ENCODE measurements at places on chromosomes 12 and 14.

DNA sequence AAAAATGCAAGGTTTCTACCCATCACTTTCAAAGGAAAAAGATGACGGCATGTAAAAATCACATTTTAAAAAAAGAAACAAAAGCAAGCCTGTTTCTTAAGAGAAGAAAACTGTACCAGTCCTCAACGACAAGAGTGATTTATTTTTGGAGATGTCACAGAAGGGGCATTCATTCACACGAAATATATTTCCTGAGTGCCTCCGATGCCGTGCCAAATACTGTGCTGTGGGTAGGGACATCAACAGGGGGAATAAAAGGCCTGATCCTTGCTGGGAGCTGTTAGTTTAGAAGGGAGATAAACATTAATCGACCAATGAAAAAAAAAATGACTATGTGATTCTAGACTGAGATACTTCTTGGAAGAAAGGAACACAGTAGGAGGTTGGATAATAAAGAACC lies 297.5 kb upstream of the SOX5 start:
- no peak for DNase-seq

- DNase-seq, result no peak
These were observed 135.2 kb upstream of the C14orf180 start for GRCh38 chr14:104444159-104445030.

GRCh38 chr12:5452569-5452968 lies 20.7 kb downstream of the NTF3 start:
- no peak for DNase-seq

- DNase-seq, result no peak
These were observed 105.6 kb downstream of the GPR135 start for GRCh38 chr14:59359431-59360124.

- no peak for DNase-seq
These were observed 2.9 kb downstream of the KRT2 start for GRCh38 chr12:52649066-52649465.

DNA sequence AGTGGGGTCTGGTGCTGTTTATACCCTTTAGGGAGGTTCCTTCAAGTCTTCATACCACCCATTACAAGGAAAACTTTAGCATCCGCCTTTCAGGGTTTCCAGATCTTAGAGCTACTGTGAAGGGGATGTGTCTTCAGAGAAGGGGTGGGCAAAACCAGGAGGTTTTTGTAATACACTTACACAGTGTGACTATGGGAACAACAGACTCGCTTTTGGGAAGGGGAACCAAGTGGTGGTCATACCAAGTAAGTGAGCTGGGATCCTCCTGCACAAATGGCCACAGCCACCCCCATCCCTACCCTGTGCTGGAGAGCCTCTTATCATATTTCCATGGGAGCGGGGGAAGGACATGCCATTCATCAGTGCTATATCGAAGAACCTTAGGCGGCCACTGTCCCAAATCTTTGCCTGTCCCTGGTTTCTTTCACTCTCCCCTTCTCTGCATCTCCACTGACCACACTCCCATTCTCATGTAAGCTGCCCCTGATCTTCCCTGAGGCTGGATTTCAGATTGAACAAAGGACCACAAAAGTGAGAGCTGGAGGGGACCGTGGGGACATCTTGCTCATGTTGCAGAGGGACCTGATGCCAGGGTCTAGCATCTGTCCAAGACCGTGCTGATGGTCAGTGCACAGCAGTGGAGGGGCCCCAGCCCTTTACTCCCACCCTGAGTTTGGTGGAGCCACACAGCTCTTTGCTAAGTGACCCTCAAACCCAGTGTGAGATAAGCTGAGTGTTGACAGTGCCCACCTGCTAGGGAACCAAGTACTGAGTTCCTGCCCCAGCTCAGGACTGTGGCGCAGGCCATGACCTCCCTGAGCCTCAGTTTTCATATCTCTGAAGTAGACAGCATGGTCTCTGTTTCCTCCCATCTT lies 51.4 kb downstream of the DAD1 start:
- DNase-seq, result no peak

DNA sequence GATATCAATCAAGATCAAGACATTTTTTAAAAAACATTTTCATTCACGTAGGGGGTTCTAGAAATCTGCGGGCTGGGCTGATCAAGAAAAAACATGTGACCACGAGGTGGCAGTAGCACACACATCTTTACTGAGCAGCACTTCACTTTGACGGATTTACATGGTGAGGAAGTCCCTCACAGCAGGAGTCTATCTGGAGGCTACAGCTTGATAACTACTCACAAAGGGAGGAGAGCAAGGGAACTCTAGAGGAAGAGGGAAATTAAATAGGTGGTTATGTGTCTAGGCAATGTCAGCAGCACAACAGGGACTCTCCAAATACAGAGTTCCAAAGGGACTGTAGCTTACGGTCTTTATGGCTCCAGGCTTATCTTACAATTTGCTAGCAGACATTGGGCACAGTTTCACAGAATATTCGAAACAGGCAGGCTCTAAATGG lies 248.1 kb downstream of the DPY19L2 start:
- no peak for DNase-seq

DNA sequence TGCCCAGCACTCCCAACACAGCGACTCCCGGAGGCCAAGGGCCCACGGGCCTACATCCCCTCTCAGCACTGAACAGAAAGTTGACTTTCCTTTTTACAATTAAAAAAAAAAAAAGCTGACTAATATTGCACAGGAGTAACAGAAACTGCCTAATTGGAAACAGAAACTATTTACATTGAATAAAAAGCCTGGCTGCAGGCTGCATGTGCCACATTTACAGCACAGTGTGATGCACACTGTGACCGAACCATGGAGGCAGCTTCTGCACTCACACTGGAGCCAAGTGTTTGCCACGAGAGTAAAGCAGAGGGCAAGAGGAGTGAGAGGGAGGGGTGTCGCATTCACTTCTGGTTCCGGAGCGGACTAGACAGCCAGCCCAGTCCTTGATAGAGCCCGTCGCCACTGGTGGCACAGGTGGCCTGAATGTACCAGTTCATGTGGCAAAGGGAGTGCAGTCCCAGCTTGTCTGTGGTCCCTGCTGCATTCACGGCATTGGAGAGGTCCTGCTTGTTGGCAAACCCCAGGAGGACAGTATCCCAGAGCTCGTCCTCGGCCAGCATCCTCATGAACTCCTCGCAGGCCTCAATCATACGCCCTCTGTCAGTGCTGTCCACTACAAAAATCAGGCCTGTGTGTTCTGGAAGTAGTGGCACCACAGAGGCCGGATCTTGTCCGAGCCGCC lies 59.2 kb downstream of the SPPL3 start:
- no peak for DNase-seq

DNA sequence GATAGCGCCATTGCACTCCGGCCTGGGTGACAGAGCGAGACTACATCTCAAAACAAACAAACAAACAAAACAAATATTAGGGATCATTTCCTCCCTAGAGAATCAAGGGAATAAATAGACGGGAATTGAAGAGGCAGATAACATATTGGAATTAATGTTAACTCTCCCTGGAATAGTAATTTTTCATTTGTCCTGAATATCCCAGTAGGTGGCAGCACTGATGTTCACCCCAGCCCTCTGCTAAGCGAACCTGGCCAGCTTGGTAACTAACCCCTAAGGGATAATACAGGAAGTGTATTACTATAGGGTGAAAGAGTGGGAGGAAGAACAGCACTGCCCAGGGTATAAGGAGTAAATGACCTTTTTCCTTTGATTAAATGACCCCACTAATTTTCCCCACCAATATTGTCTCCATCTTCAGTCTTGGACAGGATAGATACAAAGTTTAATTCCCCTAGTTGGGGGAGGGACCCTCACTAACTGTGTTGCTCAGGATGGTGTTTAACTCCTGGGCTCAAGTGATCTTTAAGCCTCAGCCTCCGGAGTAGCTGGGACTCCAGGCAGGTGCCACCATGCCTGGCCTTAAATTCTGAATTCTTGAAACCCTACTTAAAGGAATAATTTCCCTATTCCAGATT lies 40.5 kb downstream of the SLC2A14 start:
- no peak for DNase-seq

DNA sequence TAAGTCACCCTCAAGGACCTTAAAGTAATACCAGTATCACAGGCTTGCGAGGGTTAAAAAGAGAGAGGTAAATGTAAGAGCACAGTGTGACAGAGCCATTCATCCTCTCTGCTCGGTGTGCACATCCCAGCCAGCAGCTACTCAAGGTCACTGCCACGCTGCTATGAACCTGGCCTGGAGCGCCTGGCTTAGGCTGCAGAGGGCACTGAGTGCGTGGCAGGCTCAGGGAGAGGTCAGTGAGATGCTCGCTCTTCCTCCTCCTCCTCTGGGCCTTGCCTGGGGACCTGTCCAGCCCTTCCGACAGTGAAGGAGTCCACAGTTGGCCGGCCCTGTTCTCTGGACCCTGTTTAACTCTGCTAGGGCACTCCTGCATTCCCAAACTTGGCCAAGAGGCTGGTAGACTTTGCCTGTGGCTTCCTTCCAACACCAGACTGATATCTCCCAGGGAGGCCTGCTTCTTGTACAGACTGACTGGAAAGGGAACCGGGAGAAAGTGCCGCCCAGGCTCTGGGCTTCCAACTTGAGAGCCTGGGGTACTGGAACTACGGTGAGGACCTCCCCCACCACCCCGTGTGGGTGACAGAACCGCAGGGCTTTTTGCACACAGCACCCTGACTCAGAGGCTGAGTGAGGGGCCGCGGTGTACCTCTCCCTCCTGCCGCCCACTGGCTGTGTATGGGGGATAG lies 62.6 kb upstream of the CORO1C start:
- no peak for DNase-seq

DNA sequence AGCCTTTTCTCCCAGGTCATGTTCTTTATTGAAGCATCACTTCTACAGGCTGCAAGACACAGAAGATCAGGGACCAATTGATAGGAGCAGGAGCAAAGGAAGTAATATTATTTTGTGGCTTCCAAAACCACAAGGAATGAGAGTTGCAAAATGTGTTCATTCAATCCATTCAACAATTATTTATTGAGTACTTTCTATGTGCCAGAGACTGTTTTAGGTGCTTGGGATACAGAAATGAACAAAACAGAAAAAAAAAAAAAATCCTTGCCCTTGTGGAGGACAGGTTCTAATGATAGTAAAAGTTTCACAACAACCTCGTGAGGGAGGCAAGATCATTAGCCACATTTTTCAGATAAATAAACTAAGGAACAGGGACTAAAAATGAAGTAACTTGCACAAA lies 20.1 kb upstream of the DACT1 start:
- DNase-seq, result no peak

GRCh38 chr14:58299401-58300330 lies 1.3 kb downstream of the ARID4A start:
- no peak for DNase-seq

DNA sequence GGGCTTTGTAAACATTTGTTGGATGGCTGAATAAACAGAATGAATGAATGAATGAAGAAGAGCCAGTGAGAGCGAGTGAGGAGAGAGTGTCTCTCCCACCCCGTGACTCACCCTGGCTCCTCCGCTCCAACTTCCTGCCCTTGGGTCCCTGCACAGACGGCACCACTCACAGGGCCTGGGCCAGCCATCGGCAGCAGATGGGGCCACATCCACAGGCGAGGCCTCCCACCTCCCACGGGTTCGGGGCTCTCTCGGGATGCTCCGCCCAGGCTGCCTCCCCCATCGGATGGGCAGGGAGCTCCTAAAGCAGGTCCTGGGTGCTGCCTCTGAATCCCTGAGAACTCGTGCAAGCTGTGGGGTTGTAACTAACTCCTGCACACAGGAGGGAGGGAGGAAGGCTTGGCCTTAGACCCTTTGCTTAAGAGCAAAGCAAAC lies 41.3 kb downstream of the CCNK start:
- DNase-seq, result no peak

- no peak for DNase-seq
These were observed 95.3 kb downstream of the TPH2 start for GRCh38 chr12:72033991-72034390.

DNA sequence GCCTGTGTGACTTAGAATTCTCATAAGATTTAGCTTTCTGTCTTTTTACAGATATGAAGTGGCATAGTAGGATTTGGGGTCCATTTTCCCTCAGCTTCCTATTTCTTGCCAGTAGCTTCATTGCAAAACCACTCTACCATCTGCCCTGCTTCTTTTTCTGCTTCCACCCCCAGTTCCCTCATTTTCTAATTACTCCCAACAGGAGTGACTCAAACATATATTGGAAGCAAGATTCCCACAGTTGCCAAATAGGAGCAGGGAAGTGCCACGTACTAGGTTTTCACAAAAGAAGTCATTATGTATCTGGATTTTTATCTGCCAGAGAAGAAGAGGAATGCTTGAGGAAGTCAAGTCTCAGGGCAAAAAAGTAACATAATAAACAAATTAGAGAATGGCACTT lies 64.1 kb downstream of the ANO4 start:
- DNase-seq, result no peak

- no peak for DNase-seq
These were observed 15.4 kb downstream of the ULK1 start for GRCh38 chr12:131909752-131910219.

- DNase-seq, result peak; percentile 30
These were observed 29.6 kb downstream of the SMUG1 start for GRCh38 chr12:54159140-54159539.

GRCh38 chr12:41188841-41189394 lies 798 bp downstream of the PDZRN4 start:
- DNase-seq, result no peak

DNA sequence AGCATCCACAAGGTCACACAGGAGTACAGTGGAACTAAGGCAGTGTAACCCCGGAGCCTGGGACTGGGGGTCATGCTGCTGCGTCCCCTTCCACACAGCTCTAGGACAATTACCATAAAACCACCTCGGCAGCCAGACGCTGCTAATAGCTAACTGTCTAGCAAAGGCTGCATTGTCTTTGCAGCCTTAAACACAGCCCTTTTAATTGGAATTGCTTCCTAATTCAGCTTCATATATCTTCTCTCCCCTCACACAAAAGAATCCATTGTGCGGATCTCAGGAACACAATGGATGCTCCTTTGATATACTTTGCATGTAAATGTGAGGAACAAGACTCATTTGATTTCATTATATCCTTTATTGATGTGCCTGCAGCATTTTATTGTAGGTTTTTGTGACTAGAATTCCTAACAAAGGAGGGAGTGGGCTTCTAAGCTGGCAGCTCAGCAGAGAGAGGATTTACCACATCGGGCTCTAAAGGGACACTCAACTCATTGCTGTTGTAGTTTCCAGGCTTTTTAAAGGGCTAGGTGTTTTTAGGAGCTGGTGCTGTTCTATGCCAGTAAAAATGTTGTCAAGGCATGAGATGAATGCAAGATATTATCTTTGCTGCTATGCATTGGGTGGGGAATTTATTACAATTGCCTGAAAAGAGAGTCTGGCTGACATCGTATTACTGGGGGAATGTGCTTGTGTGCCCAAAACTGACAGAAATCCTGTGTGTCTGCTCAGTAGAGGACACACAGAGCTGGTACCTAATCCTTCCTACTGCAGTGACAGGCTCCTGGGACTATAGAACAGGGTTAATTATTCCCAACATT lies 30.4 kb upstream of the DACT1 start:
- no peak for DNase-seq

- DNase-seq, result no peak
These were observed 68.2 kb downstream of the USP15 start for GRCh38 chr12:62328296-62328921.

- no peak for DNase-seq
These were observed 4.2 kb upstream of the PAH start for GRCh38 chr12:102921240-102921639.

- DNase-seq, result no peak
These were observed 8.5 kb upstream of the MGAT4C start for GRCh38 chr12:86264451-86265328.

- DNase-seq, result no peak
These were observed 33.9 kb upstream of the CDKN3 start for GRCh38 chr14:54362759-54363437.

Measured in activated T-cell treated with anti-CD3 and anti-CD28 coated beads for 48 hours (primary cell).